ENCODE measurements at places on chromosomes 6 and 20. TPM values are rescaled to one million over a fixed set of nuclear protein-coding genes. Genes with fewer than 3 reads are reported as not detected.
A peak's percentile ranks its signal among the peaks of the same experiment; 100 is the strongest.

The LAMA5 gene
- 285 TPM for total RNA-seq

The CPXM1 gene
- 10.6 TPM for total RNA-seq

The ZFAND3 gene
- 131 TPM for total RNA-seq

The C6orf118 gene
- not detected for total RNA-seq

The EPHA7 gene
- total RNA-seq, result 0.82 TPM

The ATAT1 gene
- 15.7 TPM for total RNA-seq

The GPR6 gene
- not detected for total RNA-seq

The PSORS1C2 gene
- not detected for total RNA-seq

The GGTLC1 gene
- total RNA-seq, result not detected

The CST2 gene
- 1.7 TPM for total RNA-seq

The WFDC9 gene
- total RNA-seq, result not detected

The KCNB1 gene
- total RNA-seq, result 0.48 TPM

The PPP1R16B gene
- total RNA-seq, result 0.41 TPM

GRCh38 chr6:36436466-36436865, 6.2 kb downstream of the PXT1 start:
- no peak overlapping the region for H3K4me3 ChIP-seq
- peak; percentile 73 for DNase-seq
- H3K27me3 ChIP-seq, result no peaks in the 10 kb centered on the region
- H3K27ac ChIP-seq, result no peak overlapping the region

- H3K36me3 ChIP-seq, result no peaks in the 10 kb centered on the region
- H3K4me1 ChIP-seq, result no peaks in the 10 kb centered on the region
- H3K4me3 ChIP-seq, result no peak overlapping the region
- no peaks in the 10 kb centered on the region for H3K27me3 ChIP-seq
These were observed 54.2 kb downstream of the SYNDIG1 start for GRCh38 chr20:24523661-24524060.

- H3K27me3 ChIP-seq, result no peaks in the 10 kb centered on the region
- no peak overlapping the region for H3K27ac ChIP-seq
- H3K36me3 ChIP-seq, result peaks cover 9% of the 10 kb centered on the region
- H3K4me1 ChIP-seq, result no peaks in the 10 kb centered on the region
- no peak for DNase-seq
- no peak overlapping the region for H3K4me3 ChIP-seq
These were observed 25.7 kb downstream of the TTI1 start for GRCh38 chr20:38007526-38007925.

DNA sequence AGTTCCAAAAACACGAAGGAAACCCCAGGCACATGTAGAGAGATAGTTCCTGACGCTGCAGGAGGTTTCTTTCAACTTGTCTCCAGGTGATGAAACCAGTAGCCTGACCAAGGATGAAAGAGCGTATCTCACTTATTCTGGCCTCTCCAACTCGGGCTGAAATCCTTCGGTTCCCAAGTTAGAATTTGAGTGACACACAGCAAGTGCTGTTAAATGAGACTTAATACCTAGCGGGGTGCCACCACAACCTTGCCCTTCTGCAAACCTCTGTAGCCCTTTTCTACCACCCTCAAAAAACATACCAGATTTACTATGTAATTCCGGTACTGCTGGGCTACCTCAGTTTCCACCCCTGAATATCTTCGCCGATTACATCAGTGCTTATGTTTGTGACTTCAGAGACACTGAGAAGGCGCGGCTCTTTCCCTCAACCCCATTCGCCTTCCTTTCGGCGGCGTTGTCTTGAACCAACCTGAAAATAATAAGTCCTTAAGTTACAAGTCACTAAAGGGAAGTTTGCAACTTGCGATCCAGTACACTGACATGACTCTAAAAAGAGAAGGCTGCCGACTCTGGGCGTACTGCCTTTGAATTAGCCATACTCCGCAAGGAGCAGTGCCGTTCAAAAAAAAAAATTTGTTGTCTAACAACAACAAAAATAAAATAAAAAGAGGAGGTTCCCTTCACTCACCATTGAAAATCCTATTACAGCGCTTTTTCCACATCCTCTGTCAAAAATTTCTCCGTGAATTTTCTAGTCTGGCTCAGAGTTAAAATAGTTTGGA, 194.9 kb upstream of the ZNF184 start:
- H3K4me3 ChIP-seq, result peak overlapping the region; percentile 46
- H3K4me1 ChIP-seq, result peaks cover 20% of the 10 kb centered on the region
- H3K27ac ChIP-seq, result no peak overlapping the region
- H3K27me3 ChIP-seq, result no peaks in the 10 kb centered on the region

DNA sequence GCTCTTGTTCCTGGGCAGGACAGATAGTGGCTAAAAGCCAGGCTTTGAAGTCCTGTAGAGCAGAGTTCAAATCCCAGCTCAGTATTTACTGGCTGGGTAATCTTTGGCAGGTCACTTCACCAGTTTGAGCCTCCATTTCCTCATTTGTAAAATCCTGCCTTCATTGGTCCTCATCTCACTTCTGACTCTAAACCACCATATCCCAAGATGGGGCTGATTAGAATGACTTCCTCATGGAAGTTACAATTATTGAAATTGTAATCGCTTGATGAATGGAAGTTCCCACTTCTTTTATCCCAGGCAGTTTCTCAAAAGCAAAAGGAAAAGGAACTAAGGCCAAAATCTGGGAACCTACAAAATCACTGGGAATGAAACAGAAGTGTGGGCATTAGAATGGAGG, 35.9 kb upstream of the B4GALT5 start:
- H3K4me3 ChIP-seq, result no peak overlapping the region
- DNase-seq, result no peak
- no peak overlapping the region for H3K27ac ChIP-seq
- H3K36me3 ChIP-seq, result no peaks in the 10 kb centered on the region

DNA sequence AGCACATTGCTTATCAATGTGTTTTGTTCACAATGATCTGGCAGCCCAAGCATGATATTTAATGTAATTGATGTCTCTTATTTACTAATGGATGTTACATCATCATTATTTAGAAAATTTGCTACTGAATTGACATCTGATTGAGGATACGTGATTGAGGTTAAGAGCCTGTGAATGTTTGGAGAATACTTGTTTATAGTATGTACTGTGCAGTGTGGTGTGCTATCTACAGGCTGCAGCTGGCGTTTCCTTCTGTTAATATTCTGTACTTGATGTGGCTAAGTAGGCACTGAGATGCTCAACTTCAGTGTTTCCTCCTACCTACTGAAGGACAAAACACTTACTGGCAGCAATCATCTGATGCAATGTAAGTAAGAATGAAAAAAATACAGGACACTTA, 709.6 kb upstream of the FLRT3 start:
- no peaks in the 10 kb centered on the region for H3K4me1 ChIP-seq
- DNase-seq, result no peak
- no peak overlapping the region for H3K4me3 ChIP-seq
- no peaks in the 10 kb centered on the region for H3K36me3 ChIP-seq

GRCh38 chr6:154453329-154453728, 57.2 kb downstream of the CNKSR3 start:
- H3K36me3 ChIP-seq, result no peaks in the 10 kb centered on the region
- H3K4me3 ChIP-seq, result no peak overlapping the region

DNA sequence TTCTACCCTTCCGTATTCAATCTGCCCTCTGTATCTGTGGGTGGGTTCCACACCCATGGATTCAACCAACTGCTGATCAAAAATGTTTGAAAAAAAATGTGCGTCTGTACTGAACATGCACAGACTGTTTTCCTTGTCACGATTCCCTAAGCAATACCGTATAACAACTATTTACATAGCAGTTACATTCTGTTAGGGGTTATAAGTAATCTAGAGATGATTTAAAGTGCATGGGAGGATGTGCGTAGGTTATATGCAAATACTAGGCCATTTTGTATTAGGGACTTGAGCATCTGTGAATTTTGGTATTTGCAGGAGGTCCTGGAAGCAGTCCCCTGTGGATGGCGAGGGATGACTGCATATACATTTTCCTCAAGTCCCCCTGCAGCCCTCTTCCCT, 486.9 kb downstream of the PREX1 start:
- no peak overlapping the region for H3K4me3 ChIP-seq
- H3K36me3 ChIP-seq, result no peaks in the 10 kb centered on the region
- H3K4me1 ChIP-seq, result peaks cover 16% of the 10 kb centered on the region
- no peak for DNase-seq
- H3K27ac ChIP-seq, result no peak overlapping the region
- peaks cover 32% of the 10 kb centered on the region for H3K27me3 ChIP-seq

- no peak overlapping the region for H3K4me3 ChIP-seq
- no peaks in the 10 kb centered on the region for H3K27me3 ChIP-seq
- DNase-seq, result no peak
- H3K27ac ChIP-seq, result no peak overlapping the region
- H3K4me1 ChIP-seq, result peaks cover 13% of the 10 kb centered on the region
These were observed 78.2 kb downstream of the TCP11 start for GRCh38 chr6:35062676-35063574.

- H3K4me1 ChIP-seq, result peaks cover 4% of the 10 kb centered on the region
- H3K4me3 ChIP-seq, result no peak overlapping the region
- no peaks in the 10 kb centered on the region for H3K36me3 ChIP-seq
- no peak for DNase-seq
- H3K27ac ChIP-seq, result no peak overlapping the region
These were observed 1.8 kb downstream of the PCSK2 start for GRCh38 chr20:17228624-17229061.

DNA sequence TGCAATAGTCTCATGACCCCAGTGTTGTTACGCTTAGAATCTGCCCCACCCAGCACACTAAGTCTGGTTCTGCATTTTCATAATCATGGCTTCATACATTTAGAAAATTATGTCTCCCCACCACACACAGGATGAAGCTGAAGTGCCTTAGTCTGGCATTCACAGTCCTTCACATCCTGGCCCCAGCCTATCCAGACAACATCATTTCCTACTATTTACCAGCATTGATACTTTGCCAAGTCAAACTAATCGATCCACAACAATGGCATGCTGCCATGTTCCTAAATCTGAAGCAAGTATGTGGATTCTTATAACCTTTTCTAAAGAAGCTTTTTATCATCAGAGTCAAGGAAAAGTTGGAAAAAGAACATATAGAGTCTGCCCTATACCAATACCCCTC, 132.4 kb upstream of the FBXL4 start:
- H3K4me3 ChIP-seq, result no peak overlapping the region
- no peaks in the 10 kb centered on the region for H3K27me3 ChIP-seq
- no peak overlapping the region for H3K27ac ChIP-seq

DNA sequence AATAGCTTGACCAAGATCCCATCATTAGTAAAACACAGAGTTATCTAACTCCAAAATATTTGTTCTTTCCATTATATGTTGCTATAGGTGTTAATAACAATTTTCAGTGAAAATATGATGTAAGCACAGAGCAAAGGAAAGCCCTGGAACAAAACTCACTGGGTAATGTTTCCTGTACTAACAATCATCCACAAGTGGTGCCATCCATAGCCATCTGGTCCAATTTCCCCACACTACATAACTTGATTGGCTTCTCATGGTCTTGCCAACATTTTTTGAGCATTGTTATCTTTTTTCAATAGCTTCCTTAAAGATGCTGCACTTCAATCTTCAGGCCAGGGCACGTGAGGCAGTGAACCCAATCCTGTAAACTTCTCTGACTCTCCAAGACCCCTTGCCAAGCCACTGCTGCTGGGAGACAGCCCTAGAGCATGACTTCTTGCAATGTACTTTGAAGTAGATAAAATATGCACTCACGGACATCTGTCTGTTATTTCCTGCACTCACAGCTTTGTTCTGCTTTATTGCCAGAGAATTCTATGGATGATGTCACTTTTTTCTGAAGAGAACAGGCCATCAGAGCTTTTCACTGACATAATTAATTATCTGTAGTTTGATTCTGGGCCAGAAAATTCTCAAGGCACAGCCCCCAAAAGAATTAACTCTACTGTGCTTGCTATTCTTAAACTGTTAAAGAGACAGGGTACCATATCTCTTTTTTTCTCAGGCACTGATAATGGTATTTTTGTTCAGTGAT, 97.5 kb upstream of the TMEM30A start:
- H3K36me3 ChIP-seq, result no peaks in the 10 kb centered on the region
- peak; percentile 36 for DNase-seq
- no peaks in the 10 kb centered on the region for H3K27me3 ChIP-seq
- no peak overlapping the region for H3K4me3 ChIP-seq
- H3K27ac ChIP-seq, result no peak overlapping the region
- no peaks in the 10 kb centered on the region for H3K4me1 ChIP-seq

DNA sequence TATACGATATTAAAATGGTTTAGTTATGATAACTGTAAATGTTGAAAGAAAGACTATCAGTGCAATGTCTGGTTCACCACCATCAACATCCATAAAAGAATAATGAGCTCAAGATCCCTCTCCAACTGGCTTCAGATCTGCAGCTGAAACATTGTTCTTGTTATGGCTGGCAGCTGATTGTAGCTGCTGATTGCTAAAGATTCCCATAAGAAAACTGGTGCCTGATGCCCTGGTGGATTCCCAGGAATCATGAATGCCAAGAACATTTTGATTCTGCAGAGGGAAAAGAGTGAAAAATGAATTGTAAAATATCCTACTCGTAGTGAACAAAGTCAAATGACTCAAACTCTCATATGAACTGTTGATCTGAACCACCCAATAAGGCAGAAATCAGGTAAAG, 1160.2 kb downstream of the EPHA7 start:
- H3K27me3 ChIP-seq, result no peaks in the 10 kb centered on the region
- H3K27ac ChIP-seq, result no peak overlapping the region
- H3K4me1 ChIP-seq, result no peaks in the 10 kb centered on the region
- DNase-seq, result no peak
- no peak overlapping the region for H3K4me3 ChIP-seq
- no peaks in the 10 kb centered on the region for H3K36me3 ChIP-seq

DNA sequence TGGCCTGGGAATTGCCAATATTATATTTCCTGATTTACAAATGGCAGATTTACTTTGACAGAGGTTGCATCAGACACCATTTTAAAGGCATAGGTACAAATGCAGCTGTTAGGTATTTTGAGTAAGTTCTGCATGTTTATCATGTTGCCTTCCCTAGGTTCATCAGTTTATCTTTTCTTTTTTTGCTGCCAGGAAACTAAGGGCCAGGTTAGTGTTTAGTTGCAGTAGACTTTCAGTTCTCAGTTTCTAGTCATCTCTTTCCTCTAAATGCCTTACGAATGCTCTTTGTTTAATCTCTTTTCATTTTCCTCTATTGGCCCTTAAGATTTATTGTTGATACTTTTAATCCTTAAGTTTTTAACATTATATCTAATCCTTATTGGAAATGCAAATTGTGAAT, 129.9 kb downstream of the SMAP1 start:
- H3K4me1 ChIP-seq, result no peaks in the 10 kb centered on the region
- H3K36me3 ChIP-seq, result no peaks in the 10 kb centered on the region
- H3K27me3 ChIP-seq, result no peaks in the 10 kb centered on the region
- no peak overlapping the region for H3K4me3 ChIP-seq
